ENCODE measurements at places on chromosomes 2 and 18.

DNA sequence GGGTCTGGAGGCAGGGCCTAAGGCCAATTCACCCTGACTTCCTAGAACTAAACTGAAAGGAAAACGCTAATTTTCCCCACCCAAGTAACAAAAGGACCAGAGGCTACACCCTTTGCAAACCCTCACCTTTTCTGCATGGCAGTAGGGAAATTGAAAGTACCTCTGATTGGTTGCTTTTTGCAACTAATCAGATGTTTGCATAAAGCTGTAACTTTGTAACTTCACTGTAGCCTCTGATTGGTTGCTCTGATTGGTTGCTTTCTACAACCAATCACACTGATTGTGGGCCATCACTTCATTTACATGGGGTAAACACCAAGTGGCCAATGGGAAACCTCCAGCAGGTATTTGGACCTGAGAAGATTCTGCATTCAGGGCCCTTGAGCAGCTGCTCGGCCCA, 20.8 kb downstream of the EIPR1 start:
- no peak for DNase-seq

DNA sequence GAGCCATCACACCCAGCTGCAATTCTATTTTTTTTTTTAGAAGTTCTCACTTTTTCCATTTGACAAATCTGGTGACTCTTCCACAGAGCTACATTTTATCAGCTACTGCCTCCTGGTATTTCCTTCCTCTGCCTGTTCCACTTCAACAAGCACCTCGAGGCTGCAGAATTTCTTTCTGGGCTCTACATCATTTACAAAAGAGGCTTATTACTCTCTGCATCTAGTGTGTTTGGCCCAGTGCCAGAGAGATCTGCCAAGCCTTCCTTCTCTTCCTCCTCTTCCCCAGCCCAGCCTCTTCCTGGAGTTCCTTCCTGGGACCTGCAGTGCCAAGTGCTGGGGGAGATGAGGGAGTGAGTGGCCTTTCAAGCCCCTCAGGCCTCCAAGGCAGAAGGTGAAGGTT, 119.6 kb upstream of the ITGA6 start:
- no peak for DNase-seq

- DNase-seq, result no peak
Measured at GRCh38 chr18:61785588-61785987, 107.2 kb downstream of the RNF152 start.

DNA sequence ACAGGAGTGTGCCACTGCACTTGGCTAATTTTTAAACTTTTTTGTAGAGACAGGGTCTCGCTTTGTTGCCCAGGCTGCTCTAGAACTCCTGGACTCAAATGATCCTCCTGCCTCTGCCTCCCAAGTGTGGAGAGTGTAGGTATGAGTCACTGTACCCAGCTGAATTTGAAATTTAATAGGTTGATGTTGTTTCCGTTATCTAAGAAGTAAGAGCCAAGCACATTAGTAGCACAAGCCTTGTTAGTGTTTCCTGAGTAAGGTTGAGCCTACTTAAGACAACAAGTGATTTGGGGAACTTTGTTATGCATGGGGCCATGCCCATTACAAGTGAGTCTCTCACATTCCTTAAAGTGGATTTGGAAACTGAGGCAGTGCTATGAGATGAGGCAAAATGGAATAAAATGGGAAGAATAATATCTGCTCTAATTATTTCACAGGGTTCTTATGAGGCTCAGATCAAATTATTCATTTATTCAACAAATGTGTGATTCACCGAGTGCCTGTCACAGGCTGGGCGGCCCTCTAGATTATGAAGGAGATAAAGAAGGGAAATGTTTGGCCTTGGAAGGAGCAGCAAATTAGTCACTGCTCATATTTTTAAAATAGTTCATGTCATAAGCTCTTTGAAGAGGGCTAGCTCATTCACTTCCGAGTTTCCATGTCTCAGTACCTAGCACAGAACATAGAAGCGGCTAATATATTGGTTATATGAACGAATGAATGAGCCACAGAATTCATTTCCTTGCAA, 217.2 kb downstream of the LDLRAD4 start:
- peak; percentile 84 for DNase-seq

GRCh38 chr2:75728614-75729419, 18.1 kb upstream of the GCFC2 start:
- no peak for DNase-seq

DNA sequence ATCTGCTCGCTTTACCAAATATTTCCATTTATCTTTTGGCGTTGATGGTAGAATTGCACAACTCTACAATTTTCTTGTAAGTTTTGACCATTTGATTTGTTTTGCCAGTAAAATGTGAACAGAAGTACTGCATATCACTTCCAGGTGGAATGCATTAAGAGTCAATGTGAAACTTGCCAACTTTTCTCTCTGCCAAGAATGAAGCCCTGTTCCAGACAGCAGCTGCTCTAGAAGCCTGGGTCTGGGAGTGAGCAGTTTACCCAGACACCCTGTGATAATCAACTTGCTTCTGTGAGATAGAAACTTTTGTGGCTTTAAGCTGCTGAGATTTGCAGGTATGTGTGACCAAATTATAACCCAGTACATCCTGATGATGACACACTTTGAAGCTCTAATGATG, 115.9 kb upstream of the SYT4 start:
- DNase-seq, result no peak

DNA sequence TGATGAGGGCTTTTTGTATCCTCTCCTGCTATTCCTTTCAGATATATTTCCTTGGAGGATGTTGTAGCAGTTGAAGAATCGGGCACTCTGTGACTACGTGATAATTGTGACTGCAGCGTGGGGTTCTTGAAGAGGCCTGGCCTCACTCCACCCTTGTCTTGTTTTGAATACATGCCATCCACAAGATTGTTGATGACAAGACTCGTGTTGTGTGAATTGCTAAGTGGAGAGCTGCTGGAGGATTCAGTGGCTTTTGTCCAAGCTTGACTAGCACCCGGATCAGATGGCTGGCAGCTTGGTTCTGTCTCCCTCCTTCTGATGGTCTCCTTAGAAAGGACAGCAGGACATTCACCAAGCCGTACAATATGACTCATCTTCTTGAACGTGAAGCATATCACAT, 146.9 kb downstream of the DAW1 start:
- no peak for DNase-seq

DNA sequence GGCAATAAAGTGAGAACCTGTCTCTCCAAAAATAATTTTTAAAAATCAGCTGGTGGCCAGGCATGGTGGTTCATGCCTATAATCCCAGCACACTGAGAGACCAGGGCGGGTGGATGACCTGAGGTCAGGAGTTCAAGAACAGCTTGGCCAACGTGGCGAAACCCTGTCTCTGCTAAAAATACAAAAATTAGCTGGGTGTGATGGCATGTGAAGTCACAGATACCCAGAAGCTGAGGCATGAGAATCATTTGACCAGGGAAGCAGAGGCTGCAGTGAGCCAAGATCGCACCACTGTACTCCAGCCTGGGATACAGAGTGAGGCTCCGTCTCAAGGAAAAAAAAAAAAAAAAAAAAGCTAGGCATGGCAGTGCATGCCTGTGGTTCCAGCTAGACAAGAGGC, 7.4 kb upstream of the GPR75 start:
- DNase-seq, result no peak

- no peak for DNase-seq
Measured at GRCh38 chr2:129730979-129731378, 248.5 kb upstream of the RAB6C start.

DNA sequence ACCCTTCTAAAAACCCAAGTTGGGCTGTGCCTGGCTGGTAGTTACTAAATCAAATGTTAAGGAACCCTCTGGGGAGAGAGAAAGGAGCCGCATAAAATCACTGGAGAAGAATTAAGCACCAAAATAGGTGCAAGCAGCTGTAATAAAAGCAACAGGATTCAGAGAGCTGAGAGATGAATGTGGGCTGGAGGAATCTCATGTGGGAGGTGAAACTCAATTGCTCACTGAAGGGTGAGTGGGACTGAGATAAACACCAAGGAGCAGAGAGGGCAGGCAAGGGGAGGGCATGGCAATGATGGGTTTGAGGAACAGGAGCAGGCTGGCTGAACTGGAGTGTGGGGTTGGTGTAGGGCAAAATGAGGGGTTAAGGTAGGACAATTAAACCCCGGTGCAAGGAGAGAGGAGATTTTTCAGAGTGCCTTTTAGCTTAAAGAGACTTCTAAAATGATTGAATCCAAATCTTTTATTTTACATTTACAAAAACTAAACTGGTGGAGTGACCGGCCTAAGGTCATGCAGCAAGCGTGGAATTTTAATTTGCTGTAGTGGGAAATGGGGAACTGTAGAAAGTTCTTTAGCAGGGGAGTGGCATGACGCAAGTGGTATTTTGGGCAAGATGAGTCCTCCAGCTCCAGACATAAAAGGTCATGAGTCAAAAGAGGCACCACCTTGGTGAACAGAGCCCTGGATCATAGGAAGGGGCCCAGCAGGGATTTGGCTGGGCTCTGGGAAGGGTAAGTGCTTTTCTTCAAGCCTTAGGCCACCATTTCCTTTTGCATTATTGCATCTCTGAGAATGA, 10.5 kb downstream of the PLB1 start:
- no peak for DNase-seq

DNA sequence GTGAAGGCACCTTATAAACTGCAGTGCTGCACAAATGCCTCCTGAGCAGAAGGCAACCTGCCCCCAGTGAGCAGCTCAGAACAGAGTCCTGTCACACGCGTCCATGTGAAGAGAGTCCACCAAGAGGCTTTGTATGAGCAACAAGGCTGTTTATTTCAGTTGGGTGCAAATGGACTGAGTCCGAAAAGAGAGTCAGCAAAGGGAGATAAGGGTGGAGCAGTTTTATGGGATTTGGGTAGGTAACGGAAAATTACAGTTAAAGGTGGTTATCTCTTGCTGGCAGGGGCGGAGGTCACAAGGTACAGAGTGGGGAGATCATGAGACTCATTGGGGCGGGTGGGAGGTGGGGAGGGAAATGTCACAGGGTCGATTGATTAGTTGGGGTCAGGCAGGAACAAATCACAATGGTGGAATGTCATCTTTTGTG, 53.4 kb upstream of the RALBP1 start:
- DNase-seq, result no peak

- peak; percentile 52 for DNase-seq
Measured at GRCh38 chr2:159076241-159076640, 107.8 kb downstream of the TANC1 start.

DNA sequence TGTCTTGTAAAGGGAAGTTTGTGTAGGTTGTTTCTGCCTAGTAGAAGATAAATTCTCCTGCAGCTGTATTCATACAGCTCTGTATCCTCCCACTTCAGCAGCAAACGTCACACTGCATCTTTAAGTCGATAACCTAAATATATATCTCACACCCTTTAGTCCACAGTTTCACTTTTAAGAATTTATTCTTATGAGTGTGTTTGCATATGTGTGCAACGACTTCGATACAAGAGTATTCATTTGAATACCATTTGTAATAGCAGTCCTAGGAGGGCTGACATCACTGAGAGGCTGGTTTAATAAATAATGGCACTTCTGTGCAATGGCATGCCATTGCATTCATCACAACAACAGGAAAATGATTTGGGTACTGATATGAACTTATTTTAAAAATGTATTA, 63.8 kb upstream of the MSH6 start:
- DNase-seq, result no peak

GRCh38 chr2:26668041-26668440, 24.5 kb upstream of the KCNK3 start:
- no peak for DNase-seq

- DNase-seq, result peak; percentile 30
Measured at GRCh38 chr2:28750316-28751251, 1.0 kb upstream of the PPP1CB start.

- DNase-seq, result no peak
Measured at GRCh38 chr2:15968280-15969178, 28.2 kb downstream of the MYCN start.

DNA sequence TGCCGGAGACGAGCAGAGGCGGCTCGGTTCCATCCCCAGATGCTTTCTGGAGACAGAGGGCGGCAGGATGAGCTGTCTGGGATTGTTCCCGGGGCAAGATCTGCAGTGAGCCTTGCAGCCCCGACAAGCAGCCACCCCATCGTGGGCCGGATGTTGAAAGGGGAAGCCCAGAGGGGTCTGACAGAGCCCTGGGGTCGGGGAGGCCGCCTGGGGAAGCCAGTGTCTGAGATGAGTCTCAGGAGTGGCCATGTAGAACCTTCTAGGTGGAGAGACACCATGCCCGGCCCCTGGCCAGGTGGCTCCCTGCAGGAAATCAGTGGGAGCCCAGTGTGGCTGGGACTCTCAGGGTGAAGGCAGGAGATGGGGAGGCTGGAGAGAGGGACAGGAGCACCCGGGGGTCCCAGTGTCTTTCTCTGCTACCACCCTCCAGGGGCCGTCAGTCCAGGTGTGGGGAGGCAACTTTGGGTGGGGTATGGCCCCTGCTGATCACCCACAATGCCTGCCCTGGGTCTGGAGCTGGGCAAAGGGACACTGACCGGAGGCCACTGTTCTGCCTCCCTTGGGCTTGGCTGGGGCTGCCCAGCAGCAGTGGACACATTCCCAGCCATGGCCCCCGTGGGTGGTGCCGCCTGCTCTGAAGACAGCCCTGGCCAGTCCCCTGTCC, 128.3 kb upstream of the HS6ST1 start:
- DNase-seq, result peak; percentile 57

DNA sequence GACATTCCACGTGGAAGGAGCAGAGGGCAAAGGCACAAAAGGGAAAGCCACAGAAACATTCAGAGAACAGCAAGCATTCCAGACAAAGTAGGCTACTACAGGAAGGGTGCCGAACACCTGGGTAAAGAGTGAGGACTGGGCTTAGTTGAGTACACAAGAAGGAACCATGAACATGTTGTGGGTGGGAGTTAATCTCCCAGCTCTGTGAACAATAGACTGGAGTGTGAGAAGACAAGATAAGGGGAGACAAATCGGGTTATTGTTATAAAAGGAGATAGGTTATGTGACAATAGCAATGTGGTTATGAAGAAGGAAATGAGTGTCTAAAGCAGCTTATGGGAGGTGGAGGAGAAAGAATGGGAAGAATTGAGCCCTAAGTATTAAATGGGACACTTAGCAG, 70.0 kb downstream of the DPP4 start:
- DNase-seq, result no peak

DNA sequence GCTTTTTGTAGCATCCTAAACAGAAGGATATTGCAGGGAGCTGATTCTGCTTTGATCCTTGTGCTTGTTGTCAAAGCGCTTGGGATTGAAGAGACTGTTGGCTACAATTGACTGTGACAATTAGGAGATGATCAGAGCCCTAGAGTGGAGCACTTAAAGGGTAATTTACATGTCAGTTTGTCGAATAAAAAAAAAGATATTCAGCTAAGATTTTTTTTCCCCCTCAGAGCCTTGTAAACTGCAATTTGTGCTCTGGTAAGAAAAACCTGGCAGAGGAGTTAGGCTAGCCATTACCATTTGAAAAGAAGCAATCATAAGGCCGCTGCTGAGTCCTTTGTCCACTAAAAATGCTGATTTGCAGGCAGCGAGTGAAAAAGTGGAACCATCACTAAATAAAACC, 47.8 kb upstream of the ZEB2 start:
- no peak for DNase-seq

Data from GM03348 (cell line).